H7 (cell line): ENCODE measurements at places on chromosomes 1 and 21. TPM values are rescaled to one million over a fixed set of nuclear protein-coding genes. Genes with fewer than 3 reads are reported as not detected.

DNA sequence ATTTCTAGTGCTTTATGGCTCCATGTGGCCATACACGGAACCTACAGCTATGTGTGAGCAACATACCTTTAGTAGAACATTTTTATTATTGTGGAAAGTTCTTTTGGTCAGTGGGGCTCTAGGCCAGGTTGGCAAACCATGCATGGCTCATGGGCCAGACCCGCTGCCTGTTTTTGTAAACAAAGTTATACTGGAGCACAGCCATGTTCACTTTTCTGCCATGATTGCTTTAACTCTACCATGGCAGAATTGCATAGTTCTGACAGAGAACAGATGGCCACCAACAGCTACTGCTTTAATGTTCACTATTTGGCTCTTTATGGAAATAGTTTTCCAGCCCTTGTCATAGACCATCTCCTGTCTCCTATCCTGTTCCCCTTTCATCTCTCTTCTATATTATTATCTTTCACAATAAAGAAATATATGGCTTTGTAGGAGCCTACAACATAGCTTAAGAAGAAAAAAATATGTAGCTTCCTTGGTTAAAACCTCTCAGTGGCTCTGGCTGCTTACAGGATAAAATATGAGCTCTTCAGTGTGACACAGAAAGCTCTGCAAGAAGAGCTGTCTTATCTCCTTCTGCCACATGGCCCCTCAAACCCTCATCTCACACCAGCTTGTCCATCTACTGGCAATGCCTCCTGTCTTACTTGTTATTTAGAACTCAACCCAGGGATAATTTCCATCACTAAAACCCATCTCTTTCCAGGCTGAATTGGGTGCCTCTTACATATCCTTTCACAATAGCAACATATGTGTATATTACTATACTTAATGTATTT is 54.6 kb upstream of the RWDD3 start:
- DNase-seq: no peak

GRCh38 chr1:91501523-91501851 is 836 bp downstream of the CDC7 start:
- DNase-seq: peak; percentile 42

DNA sequence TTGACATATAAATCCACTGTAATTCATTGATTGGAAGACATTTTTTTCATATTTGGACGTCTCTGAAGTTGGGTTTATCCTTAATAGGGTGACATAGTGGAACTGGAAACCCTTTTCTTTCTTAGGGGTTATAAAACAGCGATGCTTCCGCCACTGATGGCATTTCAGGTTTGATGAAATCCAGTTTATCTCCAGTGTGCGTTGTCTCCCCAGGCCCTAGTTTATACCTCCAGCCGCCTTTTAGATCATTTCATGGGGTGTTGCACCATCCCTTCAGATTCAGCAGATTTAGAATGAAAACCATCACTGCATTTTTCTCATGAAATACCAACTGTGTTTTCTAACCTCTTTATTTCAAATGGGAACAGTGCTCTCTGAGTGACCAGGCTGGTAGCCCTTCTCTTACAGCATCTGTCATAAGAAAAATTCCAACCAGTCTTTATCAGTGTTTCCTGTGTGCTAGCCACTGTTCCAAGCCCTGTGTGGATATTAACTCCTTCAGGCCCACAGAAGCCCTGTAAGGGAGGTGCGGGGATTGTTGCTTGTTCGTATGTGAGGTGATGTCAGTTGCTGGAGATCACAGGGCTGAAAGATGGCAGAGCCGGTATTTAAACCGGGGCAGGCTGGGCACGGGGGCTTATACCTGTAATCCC is 19.0 kb downstream of the H6PD start:
- DNase-seq: no peak

DNA sequence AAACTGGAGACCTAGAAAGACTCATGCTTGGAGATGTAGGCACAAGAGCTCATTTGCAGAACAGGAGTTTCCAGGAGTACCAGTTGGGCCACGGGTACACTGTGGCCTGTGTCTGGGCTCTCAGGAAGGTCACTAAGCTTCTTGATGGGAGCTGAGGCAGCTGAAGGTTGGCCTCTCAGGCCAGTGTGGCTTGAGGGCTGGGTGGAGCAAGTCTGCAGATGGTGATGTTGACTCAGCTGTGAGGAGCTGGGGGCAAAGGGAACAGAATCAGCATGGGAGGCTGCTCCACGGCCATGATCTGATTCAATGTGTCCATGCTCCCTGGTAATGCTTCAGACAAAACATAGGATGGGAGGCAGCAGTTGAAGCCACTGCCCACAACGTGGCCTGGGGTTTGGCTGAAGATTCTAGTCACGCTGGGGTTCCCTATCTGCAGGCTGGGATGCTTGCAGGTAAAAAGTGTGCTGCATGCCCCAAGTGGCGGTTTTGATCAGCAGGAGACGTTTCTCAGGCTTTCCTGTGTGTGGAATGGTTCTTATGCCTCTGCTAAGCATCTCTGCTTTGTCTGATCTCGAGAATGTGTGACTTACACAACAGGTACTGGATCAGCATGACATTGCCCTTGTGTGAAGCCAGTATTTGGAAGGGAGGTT is 15.4 kb upstream of the TENT5C start:
- peak; percentile 56 for DNase-seq

- no peak for DNase-seq
Measured at GRCh38 chr21:32499249-32500055, 85.9 kb downstream of the TCP10L start.

- no peak for DNase-seq
Measured at GRCh38 chr1:204959836-204960235, 83.2 kb upstream of the CNTN2 start.

- no peak for DNase-seq
Measured at GRCh38 chr1:101310506-101310905, 73.7 kb downstream of the S1PR1 start.

DNA sequence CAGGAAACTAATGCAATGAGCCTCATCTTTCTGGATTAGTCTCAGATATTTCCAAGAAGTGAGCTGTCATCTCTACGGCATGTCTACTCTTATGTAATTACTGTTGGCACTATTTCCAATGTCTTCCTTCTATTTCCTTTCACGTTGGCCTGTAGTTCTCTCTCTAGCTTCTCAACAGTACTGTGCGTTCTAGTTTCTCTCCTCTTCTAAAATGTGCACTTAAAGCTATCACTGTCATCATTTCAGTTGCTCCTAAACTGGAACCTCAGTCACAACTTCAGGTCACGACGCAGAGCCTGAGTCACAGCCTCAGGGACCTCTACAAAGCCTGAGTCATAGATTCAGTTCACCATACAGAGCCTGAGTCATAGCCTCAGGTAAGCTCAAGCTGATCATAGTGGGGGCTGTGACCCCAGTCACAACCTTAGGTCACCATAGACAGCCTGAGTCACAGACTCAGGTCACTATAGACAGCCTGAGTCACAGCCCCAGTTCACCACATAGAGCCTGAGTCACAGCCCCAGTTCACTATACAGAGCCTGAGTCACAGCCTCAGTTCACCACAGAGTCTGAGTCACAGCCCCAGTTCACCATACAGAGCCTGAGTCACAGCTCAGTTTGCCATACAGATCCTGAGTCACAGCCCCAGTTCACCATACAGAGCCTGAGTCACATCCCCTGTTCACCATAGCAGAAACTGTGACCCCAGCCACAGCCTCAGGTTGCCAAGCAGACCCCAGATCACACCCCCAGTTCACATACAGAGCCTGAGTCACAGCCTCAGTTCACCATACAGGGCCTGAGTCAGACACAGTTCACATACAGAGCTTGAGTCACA is 13.0 kb downstream of the WNT9A start:
- no peak for DNase-seq

DNA sequence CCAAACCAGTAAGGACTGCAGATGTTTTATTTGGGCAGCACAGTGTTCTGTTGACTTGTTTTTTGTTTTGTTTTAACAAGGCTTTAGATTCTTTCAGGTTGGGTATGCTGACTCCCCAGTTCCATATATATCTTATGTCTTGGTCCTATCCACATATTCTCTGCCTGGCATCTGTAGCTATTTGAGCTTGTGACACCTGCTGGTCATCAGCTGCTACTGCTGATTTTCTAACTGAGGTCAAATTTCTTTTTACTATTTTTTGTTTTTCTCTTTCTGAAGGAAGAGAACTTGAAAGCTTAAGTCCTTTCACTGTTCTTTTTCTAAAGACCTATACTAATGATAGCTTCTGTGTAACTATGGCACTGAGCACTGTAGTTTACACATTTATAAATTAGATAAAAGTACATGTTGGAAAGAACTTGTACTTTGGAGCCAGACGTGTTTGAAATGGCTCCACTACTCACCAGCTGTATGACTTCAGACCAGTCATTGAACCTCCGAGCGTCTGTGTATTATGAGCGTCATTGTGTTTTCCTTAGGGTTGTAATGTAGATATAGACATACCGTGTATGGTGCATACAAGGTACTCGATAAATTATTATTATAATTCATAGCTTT is 109.4 kb downstream of the NRDC start:
- DNase-seq: peak; percentile 53

DNA sequence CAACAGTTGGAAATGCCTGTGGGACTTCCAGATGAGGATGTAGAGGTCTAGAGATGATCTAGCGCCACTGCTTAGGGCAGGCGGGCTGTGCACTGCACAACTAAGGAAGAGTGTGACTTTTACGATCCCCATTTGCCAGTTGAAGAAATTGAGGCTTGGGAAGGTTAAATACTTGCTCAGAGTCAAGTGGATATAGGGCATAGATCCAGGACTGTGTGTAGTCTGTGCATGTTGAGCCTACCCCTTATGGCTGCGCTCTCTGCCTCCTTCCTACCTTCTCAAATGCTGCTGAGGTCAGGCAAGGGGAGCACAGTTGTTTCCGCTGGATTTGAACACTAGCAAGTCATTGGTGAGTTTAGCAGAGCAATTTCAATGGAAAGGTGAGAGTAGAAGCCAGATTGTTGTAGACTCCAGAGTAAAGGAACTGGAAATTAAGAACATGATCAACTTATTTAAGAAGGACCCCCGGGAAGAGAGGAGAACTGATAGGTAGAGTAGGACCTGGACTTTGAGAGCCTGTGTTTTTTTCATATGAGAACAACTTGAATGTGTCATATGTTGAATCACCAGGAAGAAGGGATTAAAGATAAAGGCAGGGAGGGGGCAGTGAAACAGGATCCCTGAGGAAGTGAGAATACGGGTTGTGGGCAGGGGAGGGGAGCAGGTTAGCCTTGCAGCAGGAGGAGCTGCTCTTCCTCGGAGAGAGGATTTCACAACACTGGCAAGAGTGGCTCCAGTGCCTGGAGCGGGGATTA is 2.7 kb downstream of the CAPN2 start:
- peak; percentile 69 for DNase-seq

- peak; percentile 87 for DNase-seq
Measured at GRCh38 chr1:225746361-225747179, 31.1 kb upstream of the SRP9 start.

GRCh38 chr1:157437296-157437695 is 115.0 kb downstream of the FCRL5 start:
- DNase-seq: no peak

GRCh38 chr1:214427871-214428277 is 123.5 kb downstream of the PTPN14 start:
- no peak for DNase-seq

GRCh38 chr1:65959896-65960567 is 167.3 kb downstream of the PDE4B start:
- no peak for DNase-seq

GRCh38 chr1:221796700-221797099 is 54.8 kb upstream of the DUSP10 start:
- DNase-seq: no peak

GRCh38 chr1:1085911-1086841 is 12.1 kb upstream of the RNF223 start:
- peak; percentile 46 for DNase-seq

DNA sequence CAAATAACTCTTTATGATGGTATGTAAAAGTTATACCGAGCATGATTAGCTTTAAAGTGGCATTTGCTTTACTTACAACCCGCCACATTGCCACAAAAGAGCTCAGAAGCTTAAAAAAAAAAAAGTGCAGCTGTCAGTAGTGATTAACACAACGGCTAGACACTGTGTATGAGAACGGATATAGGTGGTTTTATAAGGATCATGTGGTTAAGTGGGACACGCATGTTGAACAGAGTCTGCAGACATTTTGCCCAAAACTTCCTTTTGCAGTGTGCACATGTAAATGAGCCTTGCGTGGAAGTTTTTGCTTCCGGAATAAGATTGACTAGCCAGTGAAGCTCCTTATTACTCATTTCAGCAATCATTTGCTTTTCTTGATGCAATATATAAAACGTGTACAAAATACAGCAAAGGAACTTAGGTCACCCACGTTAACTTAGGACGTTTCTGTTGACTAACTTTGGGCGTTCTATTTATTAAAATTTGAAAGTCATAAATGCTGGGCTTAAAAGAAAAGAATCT is 58.7 kb upstream of the RGS1 start:
- DNase-seq: no peak

- DNase-seq: no peak
Measured at GRCh38 chr1:100631015-100631551, 88.5 kb upstream of the VCAM1 start.

DNA sequence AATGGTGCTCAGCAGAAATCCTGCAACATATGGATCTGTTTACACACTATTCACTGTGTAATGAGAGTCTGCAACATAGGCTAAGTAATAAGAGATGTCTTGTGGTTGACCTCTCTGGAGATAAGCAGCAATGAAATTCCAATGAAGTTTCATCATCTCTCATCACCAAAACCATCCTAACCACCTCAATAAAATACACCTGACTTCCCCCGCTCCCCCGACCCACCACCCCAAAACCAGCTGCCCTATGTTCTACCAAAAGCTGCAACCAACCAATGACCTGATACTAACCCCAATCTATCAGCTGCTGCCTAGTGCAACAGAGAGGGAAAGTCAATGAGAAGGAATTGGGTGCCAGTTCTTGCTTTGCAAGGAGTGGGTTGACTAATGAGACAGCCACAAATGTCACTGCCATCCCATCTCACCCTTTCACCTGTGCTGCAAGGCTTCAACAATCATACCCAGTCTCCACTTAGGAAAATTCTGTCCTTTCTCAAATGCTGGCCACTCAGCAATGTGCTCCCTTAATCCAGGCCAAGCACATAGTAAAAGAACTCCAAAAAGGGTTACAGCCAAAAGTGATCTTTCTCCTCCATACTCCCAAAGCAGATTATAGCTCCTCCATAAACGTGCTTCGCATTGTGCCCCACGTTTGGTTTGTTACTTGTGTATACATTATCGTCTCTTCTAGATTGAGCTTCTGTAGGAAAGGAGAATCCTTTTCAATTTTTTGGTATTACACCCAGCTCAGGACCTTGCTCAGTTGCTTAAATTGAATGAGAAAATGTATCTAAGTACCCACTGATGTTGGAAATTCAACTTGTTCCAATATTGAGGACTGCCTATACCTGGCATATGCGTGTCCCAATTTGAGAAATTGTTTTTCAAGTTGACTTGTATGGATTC is 29.0 kb downstream of the MRPL39 start:
- DNase-seq: no peak

GRCh38 chr1:213274140-213274539 is 223.1 kb downstream of the RPS6KC1 start:
- DNase-seq: no peak

GRCh38 chr1:214321705-214322453 is 40.9 kb downstream of the SMYD2 start:
- no peak for DNase-seq

GRCh38 chr1:11374748-11375110 is 101.7 kb downstream of the UBIAD1 start:
- no peak for DNase-seq

C8B gene
- not detected in 2 replicates for total RNA-seq

DAB1 gene
- total RNA-seq: 14.3 and 16.4 TPM in 2 replicates

C4BPA gene
- not detected in 2 replicates for total RNA-seq
